Cortex of kidney (tissue), 1 donor: ENCODE measurements at places on chromosomes 13 and 19.

- DNase-seq, result no peak
Observed at GRCh38 chr19:6521718-6522646, 8.8 kb upstream of the TNFSF9 start.

DNA sequence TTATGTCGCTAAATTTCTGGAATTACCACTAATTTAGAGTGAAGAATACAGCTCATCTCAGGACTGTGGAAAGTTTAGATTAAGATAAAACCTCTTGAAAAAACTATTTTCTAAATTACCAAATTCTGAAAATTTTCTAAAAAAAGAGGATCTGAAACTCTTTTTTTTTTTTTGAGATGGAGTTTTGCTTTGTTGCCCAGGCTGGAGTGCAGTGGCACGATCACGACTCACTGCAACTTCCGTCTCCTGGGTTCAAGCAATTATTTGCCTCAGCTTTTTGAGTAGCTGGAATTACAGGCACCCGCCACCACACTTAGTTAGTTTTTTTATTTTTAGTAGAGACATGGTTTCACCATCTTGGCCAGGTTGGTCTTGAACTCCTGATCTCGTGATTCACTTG lies 16.6 kb upstream of the ZNF253 start:
- DNase-seq, result no peak

DNA sequence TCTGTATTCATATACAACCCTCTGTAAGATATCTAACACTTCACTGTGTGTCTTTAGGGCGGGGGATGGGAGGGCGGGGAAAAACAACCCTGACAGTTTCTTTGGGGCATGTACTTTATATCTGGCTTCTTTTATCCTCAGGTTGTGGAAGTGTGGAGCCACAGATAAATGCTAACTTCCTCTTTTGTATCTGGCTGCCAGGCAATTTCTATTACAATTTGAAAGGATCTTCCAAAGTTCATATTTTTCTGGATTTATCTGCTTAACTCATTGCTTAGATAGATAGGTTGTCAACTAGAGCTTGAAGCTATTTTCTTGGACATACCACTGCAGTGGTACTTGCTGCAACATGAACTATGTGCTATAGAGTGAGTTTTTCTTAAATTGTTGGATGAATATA lies 393.0 kb downstream of the LMO7 start:
- DNase-seq, result no peak

DNA sequence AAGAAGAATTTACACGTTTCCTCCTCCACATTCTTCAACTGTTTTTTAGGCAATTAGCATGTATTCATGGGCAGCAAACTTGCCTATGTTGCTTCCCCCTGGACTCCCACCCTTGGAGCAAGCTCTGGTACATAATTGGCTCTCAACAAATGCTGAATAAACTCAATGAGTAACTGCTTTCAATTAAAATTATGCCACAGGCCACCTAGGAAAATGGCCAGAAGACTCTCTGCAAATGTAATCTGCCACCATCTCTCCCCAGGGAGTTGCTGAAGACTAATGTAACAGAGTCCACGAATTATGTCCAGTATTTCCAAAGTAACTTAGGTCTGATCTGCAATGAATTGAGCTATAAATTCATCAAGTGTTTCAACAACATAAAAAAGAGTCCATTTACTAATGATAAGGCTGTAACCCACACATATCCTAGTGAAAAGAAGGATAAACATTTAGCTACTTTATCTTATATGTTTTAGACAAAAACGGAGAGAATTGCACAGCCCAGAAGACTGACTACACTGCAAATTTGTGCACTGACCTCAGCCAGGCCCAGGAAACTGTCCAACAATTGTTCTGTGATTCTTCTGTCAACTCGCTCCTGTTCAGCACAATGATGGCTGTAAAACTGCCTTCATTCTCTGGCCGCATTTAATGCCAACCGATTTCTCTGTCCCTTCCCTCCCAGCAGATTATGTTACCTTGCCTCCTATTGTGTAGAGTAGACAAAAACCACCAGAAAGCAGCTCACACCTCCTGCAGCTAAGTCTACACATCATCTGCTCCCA lies 808.6 kb upstream of the ARGLU1 start:
- no peak for DNase-seq

GRCh38 chr13:95254339-95254738 lies 46.9 kb downstream of the ABCC4 start:
- DNase-seq, result no peak

DNA sequence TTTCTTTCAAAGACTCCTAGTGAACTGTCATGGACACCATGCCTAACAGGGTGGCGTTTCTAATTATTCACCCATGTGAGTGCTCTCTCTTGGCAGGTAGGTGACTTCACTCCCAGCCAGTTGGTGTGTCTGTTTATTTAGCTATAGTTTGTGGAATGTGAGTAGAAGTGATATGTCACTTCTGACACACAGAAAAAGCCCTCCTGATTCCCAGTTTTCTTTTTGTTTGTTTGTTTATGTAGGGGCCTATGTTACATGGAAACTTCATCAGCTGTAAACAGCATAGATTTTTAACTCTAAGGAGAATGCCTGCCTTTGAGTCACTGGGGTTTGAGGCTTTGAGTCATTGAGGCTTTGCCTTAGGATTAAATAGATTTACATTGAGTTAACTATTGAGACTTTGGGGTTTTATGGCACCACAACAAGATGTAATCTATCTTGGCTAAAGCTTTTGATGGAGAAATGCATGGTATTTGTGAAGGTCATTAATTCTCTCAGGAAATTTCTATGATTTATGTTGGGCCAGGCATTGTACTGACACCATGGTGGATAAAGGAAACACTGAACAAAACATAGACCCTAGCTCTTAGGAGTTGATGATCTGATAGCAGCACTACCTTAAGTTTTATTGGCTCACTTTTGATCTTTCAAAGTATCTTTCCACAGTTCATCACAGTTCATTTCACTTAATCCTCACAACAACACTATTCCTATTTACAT lies 45.3 kb downstream of the UFM1 start:
- no peak for DNase-seq

DNA sequence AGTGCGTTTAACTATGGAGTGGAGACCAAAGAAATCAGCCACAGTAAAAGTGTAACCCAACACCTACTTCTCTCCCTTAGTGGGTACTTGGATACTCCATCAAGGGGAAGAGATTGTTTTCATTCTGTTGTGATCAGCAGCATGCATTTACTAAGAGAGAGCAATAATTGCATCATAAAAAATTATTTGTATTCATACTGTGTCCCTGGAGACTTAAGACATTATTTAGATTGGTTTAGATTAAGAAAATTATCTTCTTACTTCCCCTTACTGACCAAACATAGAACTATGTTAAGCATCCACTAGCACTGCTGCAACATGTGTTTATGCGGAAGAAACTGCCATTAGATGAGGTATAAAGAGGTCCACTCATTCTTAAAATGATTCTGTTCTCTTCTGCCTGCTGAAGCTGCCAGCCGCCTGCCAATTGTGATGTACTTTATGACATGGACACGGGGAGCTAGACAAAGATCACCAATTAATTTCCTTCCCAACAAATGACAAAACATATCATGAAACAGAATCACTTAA lies 738.5 kb downstream of the DIAPH3 start:
- DNase-seq, result no peak

DNA sequence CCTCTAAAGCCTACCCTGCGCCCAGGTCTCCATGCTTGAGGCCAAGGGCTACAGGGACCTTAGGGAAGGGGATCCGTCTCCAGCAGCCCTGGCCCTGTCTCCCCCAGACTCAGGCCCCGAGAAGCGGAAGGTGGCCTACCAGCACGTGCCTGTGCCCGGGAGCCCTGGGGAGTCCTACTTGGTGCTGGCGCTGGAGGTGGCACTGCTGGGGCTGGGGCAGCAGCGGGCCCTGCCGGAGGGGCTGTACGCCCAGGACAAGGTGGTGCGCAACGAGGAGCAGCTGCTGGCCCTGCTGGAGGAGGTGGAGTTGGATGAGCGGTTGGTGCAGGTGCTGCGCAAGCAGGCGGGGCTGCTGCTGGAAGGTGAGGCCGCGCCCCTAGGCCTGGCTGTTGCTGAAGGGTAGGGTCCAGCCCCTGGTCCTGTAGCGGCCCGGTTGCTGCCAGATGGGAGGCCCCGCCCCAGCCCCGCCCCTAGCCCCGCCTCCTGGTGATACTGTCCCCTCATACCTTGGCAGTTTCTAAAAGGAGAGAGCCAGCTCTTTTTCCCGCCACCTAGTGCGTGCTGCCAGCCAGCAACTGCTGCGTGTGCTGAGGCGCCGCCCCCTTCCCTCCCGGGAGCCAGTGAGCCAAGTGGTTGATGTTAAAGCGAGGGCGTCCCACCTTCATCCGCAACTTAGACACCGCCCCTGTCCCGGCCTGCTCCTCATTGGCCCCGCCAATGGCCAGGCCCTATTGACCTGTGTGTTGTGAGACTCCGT lies 22.6 kb downstream of the ZSWIM4 start:
- DNase-seq, result no peak

DNA sequence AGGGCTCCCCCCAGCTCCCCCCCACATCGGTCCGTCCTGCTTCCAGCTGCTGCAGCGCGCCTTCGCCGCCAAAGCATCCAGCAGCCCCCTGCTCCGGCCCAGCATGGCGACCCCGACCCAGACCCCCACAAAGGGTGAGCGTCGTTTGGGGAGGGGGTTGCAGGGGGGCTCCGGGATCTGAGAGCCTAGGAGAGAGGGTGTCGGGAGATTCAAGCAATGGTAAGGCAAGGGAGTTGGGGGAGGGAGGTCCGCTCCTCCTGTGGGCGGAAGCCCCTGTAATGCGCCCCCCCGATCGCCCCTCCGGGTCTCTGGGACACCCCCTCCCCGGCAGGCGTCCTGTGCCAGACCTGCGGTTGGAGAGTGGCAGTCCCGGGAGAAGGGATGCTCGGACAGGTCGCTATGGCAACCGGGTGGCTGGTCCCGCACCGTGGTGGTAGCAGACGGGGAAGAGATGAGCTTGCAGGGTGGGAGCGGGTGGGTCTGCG lies at the start of gene FXYD7:
Gene FXYD7 (plus strand): TSS at position 25 of the 485 bp plus-strand sequence. CDS start 79 bp downstream, at position 104.
- no peak for DNase-seq

GRCh38 chr19:13430790-13431582 lies 75.3 kb downstream of the CACNA1A start:
- DNase-seq, result no peak

DNA sequence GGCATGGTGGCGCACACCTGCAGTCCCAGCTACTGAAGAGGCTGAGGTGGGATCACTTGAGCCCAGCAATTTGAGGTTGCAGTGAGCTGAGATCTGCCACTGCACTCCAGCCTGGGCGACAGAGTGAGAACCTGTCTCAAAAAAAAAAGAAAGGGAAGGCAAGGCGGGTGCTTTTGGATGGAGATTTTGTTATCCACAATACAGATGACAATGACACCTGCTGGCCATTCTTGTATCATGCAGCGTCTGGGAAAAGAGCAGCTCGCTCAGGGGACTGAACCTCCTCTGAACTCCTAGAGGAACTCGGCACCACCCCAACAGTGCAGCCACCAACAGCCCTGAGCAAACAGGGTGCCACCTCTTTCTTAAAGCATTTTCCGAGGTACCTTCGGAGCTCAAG lies 22.8 kb downstream of the HAUS8 start:
- DNase-seq, result no peak

GRCh38 chr13:42808341-42808940 lies 27.1 kb downstream of the FAM216B start:
- DNase-seq, result no peak

GRCh38 chr19:39264306-39265290 lies 3.6 kb upstream of the IFNL2 start:
- no peak for DNase-seq

DNA sequence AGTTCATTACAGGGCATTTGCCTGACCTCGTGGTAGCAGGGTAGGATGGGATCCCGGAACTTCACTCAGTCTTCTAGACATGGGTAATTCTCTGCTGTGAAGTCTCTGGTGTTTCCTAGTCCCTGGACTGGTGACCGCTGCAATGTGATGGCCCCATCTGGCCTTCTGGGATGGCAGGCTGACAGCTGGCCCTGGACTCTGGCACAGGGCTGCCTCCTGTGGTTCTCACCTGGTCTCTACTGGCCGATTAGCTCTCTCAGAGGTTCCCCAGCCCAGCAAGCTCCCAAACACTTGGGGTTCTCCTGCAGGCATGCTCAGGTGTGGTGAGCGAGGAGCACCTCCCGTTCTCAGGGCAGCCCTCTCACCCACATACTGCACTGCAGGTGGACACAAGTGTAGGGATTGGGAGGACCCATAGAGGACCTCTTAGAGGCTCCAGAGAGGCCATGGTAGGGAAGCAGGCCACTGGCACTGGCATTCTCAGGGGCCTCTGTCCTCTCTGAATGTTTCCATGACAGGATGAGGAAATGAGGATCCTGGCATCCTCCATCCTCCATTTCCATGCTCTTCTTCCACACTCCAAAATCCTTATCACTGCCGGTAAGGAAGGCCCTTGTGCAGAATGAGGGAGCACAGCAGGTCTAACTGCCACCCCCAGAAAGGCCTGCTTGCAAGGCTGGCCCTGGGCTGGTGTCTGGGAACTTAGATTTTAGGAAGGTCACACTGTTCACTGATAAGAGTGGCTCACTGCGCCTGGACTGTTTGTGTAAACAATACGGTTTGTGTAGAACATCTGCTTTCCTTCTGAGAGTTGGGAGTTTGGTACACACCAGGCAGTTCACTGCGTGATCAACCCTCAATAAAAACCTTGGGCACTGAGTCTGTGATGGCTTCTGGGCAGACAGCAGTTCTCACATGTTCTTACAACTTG lies 31.5 kb upstream of the FARP1 start:
- DNase-seq, result no peak

- DNase-seq, result no peak
Observed at GRCh38 chr13:67619351-67619994, 389.3 kb upstream of the PCDH9 start.
